ENCODE measurements at places on chromosomes 1 and 21.

GRCh38 chr1:198771563-198772153, 132.8 kb downstream of the PTPRC start:
- no peak for DNase-seq

- no peak for DNase-seq
Measured at GRCh38 chr1:8903410-8903809, 24.9 kb upstream of the ENO1 start.

GRCh38 chr1:167995038-167995437, 58.2 kb upstream of the MPC2 start:
- no peak for DNase-seq

DNA sequence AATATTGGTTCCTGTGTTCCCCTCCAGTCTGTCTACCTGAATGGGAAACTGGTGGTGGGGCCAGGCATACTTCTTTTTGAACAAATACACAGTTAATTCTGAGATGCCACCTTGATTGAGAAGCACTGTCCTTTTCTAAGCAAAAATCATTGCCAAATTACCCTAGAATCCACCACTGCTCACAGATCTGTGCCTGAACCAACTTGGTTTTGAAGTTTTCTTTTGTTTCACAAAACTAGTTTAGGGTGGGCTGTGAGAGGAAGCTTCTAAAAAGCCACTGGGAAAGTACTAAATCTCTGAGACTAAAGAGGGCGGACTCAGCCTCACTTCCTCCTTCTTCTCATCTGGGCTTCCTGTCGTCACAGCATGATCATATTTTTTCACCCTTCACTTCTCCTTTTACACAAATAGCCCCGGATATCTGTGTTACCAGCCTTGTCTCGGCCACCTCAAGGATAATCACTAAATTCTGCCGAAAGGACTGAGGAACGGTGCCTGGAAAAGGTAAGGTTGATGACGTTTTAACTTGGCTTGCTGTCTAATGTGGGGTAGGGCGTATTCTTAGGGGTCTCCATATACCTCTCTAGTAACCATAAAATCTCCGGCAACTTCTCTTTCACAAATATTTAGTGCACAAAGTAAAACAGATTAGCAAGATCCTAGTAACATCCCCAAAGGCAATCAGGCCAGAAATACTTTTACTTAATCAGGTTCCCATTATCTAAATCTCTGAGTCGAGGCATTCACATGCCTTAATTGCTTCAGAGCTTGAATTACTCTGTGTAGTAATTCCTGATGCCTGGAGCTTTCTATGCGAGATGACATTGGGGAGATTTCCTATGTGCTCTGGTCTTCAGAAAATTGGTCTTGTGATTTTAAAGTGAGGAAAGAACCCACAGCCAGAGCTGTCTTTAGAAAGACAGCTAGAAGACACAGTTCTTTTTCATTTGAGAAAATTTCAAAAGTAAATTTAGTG, at the start of gene CD53:
TSS of gene CD53 (plus strand) at position 404 of the 976 bp plus-strand sequence. CDS start 18,261 bp downstream, outside the sequence.
- no peak for DNase-seq

GRCh38 chr21:42129300-42130266, 58.5 kb downstream of the UMODL1 start:
- no peak for DNase-seq

- DNase-seq, result no peak
Measured at GRCh38 chr1:99676876-99677275, 31.0 kb downstream of the PALMD start.

DNA sequence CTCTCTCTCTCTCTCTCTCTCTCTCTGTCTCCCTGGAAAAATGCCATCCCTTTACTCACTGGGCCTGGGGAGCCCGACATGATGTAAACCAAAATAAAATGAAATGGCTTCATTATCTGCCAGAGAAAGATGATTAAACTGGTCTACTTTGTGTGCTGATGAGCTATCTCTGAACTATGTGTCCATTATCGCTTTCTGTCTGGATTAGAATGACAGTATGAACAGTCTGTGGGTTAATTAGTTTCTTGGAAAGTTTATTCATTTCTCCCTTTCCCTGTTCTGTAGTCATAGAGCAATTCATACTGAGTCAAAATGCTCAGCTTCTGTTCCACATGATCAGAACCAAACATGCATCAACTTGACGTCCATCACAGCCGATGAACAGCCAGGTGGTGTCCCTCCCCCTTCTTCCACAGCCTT, 72.4 kb upstream of the KCND3 start:
- DNase-seq, result no peak

- DNase-seq, result no peak
Measured at GRCh38 chr1:195866781-195867222, 741.4 kb downstream of the KCNT2 start.

- DNase-seq, result no peak
Measured at GRCh38 chr1:103156966-103157365, 48.6 kb upstream of the COL11A1 start.

DNA sequence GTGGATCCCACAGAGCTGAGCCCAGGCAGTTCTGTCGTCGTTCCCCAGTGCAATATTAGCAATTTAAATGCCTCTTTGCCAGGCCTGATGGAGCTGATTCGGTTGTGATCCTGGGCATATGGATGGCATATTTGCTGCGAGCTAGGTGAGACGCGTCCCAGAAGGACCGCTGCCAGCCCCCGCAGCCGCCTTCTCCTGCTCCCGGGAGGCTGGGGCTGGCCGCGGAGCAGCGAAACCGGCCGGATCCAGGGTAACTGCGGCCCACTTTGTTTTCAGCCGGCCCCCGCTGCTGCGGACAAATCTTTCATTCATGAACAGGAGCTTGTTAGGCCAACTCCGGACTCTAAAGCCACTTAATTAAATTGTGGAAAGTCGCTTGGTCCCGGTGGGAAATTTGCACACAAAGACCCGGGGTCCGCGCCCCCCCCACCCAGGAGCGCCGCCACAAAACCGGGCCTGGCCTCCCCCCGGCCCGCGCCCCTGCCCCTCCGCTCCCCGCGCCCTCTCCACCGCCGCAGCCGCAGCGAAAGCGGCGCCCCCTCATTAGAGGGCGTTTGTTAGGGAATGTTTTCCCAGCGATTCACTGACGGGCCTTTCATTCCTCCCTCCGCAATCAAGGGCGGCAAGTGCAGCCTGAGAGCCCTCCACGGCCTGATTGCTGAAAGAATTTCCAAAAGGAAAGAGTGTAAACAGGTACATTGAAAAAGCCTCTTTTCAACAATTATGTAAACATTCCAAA, 383.3 kb downstream of the RRAGC start:
- DNase-seq, result no peak

- DNase-seq, result no peak
Measured at GRCh38 chr1:10642403-10643080, 153.9 kb downstream of the CASZ1 start.

GRCh38 chr1:108533351-108534083, 26.4 kb upstream of the EEIG2 start:
- no peak for DNase-seq

DNA sequence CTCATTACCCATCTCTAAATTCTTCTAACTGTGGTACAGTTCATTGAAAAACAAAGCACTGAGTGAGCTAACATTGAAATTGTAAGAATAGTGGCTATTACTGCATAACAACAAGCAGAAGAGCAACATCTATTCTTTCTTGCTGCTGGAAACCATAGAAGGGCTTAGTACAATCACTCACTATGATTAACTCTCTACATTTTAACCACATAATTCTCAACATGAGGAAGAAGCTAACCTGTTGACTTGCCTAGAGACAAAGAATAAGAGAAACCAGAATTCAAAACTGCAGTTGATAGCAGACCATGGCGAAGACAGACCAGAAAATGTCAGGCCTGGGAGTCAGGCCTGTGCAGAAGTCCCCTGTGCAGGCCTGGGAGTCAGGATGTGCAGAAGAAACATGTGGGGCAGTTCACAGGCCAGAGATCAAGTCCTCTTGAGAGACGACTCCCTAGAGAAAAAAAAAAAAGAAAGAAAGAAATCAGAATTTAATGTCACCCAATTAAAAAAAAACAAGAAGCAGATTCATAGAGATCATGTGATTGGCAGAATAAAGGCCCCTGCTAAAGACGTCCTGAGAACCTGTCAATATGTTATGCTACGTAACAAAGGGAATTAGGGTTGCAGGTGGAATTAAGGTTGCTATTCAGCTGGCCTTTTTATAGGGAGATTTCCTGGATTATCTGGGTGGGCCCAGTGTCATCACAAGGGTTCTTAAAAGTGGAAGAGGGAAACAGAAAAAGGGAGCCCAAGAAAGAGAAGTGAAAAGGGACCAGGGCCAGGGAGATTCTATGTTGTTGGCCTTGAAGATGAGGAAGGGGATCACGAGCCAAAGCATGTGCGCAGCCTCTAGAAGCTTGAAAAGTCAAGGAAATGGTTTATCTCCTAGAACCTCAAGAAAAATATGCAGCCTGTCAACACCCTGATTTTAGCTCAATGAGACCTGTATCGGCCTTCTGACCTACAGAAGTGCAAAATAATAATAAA, 94.9 kb downstream of the MRPL39 start:
- no peak for DNase-seq

DNA sequence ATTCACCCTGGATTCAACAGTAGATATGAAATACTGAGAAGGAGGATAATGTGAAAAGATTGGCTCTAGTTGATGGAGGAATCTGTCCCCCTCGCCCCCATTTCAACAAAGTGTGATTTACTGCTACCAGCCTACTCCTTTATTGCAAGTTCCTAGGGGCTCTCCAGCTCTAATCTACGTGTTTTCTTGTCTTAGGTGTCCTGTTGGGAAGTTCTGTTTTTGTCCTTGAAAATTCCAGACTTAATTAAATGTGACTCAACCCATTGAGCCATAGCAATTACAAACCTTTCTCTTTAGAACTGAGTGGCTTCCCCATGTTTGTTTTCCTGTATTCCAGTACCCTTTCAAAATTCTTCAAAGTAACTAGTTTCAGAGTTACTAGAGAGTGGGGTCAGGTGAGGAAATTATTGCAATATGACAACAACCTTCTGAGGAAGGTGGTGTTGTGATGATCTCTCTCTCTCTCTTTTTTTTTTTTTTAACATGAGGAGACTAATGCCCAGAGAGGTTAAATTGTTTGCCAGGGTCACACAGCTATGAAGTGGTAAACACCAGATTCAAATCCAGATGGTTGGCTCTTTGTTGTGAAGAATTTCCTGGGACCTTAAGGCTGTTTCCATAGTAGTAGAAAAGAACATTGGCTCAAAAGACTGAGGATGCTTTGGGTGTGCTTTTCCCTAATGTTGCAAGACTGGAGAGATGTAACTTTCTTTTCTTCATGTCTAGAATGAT, 3.5 kb downstream of the RGL1 start:
- DNase-seq, result no peak

GRCh38 chr1:45380730-45381129, 40.5 kb upstream of the MUTYH start:
- no peak for DNase-seq

DNA sequence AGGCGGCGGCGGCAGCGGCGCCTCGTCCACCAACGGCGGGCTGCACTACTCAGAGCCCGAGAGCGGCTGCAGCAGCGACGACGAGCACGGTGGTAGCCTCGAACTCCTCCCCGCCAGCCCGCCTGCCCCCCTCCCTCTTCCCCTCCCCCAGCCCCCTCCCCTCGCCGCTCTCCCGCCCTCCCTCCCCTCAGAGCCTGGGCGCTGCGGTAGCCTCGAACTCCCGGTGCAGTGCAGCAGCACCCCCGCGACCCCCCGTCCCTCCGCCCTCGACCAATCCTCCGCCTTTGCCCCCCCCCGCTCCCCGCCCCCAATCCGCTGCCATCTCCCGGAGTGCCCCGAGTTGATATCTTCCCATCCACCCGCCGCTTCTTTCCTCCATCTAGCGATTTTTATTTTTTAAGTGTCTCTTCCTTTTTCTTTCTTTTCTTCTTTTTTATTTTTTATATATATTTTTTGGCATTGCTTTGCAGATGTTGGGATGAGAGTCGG, 516 bp downstream of the RCOR3 start:
- DNase-seq, result no peak

- DNase-seq, result no peak
Measured at GRCh38 chr1:3359756-3360440, 94.6 kb upstream of the ARHGEF16 start.

DNA sequence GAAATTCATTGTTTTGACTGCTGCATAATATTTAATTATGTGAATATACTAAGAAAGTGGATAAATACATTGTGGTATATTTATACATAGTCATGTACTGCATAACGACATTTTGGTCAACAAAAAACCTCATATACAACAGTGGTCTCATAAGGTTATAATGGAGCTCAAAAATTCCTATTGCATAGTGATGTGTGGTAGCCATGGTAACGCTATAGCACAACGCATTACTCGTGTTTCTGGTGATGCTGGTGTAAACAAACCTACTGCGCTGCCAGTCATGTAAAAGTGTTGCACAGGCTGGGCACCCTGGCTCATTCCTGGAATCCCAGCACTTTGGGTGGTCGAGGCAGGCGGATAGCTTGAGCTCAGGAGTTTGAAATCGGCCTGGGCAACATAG, 52.6 kb upstream of the NHLH2 start:
- no peak for DNase-seq

GRCh38 chr1:150841626-150842025, 33.6 kb upstream of the CTSK start:
- no peak for DNase-seq

GRCh38 chr1:1941211-1941841, 22.2 kb upstream of the TMEM52 start:
- no peak for DNase-seq

- DNase-seq, result no peak
Measured at GRCh38 chr1:54335011-54335754, 71.0 kb downstream of the SSBP3 start.
